HT1080 (cell line): ENCODE measurements at places on chromosomes 3 and 15. TPM values are rescaled to one million over a fixed set of nuclear protein-coding genes. Genes with fewer than 3 reads are reported as not detected.
A peak's percentile ranks its signal among the peaks of the same experiment; 100 is the strongest.

CFAP92 gene
- total RNA-seq, result not detected in 2 replicates

PLSCR2 gene
- total RNA-seq, result not detected in 2 replicates

CTXN2 gene
- total RNA-seq, result not detected in 2 replicates

PLA2G4D gene
- total RNA-seq, result not detected in 2 replicates

GREM1 gene
- total RNA-seq, result not detected in 2 replicates

ARHGAP11A gene
- 51.2 and 52.1 TPM in 2 replicates for total RNA-seq

DNA sequence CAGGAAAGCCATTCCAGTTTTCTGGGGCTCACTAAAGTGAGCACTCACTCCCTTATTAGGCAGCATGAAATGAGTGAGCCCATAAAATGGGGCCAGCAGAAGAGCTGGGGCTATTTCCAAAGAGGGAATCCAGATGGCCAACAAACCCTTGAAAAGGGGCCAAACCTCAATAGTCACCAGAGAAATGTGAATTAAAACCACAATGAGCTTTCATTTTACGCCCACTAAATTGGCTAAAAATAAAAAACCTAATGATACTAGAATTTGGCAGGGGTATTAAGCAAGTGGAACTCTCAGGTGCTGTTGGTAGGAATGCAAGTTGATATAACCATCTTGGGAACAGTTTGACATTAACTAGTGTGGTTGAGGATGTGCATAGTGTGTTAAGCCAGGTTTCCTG lies 42.1 kb upstream of the RAF1 start:
- no peak for DNase-seq

GRCh38 chr15:74963213-74963612 lies 6.6 kb upstream of the RPP25 start:
- no peak for DNase-seq

GRCh38 chr3:4231041-4231440 lies 72.1 kb upstream of the SETMAR start:
- DNase-seq, result no peak

DNA sequence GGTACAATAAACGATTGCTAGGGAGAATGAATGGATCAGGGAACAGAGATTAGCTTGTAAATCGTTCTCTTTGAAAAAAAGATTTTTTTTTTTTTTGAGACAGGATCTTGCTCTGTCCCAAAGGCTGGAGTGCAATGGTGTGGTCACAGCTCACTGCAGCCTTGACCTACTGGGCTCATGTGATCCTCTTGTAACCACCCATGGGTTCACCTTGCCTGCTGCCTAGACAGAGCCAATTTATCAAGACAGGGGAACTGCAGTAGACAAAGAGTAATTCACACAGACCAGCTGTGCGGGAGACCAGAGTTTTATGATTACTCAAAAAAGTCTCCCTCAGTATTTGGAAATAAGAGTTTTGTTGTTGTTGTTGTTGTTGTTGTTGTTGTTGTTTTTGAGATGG lies 39.6 kb downstream of the METTL6 start:
- no peak for DNase-seq

GRCh38 chr3:87973906-87974305 lies 84.9 kb downstream of the CGGBP1 start:
- DNase-seq, result no peak

DNA sequence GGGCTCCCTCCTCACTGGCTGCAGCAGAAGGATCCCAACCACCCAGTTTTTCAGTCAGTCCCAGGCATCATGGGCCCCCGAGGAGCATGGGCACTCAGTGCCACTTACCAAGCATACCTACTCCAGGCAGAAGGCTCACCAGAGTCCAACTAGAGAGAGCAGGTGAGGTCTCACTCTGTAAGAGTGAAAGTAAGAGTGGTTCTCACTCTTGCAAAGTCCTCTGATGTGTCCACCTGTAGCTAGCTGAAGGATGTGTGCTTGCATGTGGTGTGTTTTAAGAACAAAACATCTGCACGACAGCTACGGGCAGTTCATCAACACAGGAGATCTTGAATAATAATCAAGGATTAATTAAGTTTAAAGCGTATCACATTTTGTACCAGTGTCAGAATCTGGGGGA lies 49.7 kb downstream of the CCK start:
- no peak for DNase-seq

GRCh38 chr3:14605744-14606143 lies 45.8 kb upstream of the CCDC174 start:
- no peak for DNase-seq

DNA sequence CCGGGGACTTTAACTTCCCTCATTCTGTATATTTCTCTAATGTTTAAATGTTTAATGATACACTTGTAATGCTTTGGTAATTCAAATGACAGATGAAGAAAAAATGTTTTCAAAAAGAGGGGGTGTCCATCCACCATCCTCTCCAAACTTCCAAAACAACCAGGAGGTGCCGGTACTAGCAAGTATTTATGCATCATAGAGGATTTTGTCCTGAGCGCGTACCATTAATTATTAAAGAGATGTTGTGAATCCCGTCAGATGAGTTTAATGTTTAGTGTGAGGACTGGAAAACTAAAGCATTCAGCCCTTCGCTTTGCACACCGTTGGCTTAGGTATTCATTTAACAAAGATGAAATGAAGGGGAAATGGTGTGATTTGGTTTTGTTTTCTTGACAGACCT lies 1.3 kb downstream of the SLC28A1 start:
- no peak for DNase-seq

- DNase-seq, result no peak
These were observed 529.7 kb upstream of the IL12A start for GRCh38 chr3:159458982-159459381.

DNA sequence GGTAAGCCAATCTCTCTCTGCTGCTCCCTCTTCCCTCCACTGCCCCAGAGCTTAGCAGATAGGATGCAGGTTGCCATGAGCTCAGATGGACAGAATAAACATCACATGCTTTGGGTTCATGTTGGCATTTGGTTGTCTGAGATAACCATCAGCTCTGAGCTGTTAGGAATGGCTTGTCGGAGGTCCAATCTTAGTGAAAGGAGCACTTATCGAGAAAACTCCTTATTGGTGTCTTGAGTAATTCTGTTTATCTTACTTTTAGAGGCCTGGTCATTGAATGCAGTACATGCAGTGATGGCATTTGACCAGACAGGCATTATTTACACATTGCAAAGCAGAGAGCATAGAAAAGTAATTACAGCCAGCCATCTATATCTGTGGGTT lies 99.7 kb downstream of the CEMIP start:
- DNase-seq, result no peak

GRCh38 chr3:49456466-49456865 lies 13.6 kb upstream of the DAG1 start:
- peak; percentile 14 for DNase-seq

GRCh38 chr3:139201446-139202225 lies 142.2 kb upstream of the MRPS22 start:
- no peak for DNase-seq

DNA sequence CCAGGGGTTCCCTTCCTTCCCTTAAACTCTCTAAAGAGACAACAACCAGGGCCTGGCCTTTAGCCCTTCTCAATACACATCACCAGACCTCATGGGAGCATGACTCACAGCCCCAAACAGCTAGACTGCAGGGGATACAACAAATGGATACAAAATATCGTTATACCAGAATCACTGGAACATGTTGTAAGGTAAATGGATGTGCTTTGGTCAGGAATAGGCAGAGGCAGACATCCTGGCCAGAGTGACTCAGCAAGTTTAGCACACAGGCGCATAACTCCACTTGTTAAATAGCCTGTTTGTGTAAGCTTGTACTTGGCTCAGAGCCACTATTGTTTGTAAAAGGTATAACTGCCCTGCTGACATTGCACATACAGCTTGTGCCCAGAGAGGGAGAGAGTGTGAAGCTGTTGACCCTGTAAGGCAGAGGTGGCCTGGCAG lies 18.3 kb downstream of the TMED3 start:
- peak; percentile 72 for DNase-seq

- peak; percentile 34 for DNase-seq
These were observed 15.6 kb upstream of the RAF1 start for GRCh38 chr3:12679468-12679867.

DNA sequence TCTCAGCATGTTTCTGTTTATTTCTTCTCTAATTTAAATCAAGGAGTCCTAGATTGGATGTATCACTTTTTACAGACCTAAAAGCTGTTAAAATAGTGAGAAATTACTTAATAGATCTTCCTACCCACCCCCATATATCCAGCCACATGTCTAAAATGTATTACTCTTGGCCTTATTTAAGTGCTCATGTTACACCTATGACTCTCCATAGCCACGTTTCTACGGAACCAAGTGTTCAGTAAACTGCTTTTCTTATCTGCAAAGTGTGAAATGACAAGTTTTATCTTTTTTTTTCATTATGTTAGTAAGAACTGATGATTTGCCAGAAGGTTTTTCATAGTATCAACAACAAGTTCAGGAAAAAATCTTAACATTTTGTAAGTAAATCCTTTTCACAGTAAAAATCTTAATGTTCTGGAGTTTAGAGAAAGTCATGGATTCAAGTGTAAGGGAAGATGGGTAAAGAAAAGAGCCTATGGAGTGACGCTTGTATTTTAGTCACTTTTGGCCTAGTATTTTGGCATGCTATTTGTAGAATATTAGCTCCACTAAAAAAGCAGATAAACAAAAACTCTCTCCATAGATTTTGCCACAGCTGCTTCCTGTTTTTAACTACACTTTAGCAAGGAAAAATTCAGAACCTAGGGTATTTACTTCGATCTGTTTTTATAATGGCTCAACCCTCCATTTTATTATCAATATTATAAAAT lies 41.2 kb upstream of the IGSF10 start:
- no peak for DNase-seq

DNA sequence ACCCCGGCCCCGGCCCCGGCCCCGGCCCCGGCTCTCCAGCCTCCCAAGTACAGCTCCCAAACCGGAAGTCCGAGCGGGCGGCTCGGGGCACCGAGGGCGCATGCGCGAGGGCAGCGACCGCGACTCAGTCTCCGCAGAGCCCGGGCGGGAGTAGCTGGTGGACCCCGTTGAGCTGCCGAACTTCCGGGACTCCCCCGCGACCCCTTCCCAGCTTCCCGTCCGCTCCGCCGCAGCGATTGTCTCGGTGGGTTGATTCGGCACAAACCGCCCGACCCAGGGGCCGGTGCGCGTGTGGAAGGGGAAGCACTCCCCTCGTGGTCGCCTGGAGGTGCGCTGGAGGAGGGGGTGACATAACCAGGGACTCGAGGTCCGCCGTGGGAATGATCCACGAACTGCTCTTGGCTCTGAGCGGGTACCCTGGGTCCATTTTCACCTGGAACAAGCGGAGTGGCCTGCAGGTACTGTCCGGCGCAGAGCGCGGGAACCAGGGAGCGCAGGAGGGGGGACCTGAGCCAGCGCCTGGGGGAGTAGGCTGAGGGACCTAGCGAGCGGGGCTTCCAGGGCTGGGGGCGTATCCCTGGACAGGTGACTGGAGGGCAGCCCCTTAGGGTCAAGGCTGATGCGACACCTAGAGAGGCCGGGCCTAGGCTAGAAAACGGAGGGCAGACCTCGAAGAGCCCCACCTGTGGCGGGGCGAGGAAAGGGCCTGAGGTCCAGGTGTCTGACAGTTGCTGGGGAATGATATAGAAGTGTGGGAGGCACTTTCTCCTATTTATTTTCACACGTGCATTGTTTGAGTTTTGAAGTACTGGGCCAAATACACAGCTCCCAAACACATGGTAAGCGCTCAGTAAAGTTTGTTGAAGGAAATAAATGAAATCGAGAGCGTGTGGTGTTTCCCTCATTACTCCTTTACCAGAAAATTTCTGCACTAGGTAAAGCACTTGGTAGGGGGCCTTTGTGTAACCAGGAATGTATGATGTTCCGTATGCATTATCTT lies at the start of the genes TUBGCP4 and ZSCAN29:
Gene TUBGCP4, plus strand, starts transcription at position 127 of the 1,000 bp plus-strand sequence. Its CDS starts 254 bp downstream, at position 381.
Gene ZSCAN29, minus strand, starts transcription at position 69 of the 1,000 bp plus-strand sequence. CDS start 1,130 bp downstream, outside the sequence.
- peak; percentile 78 for DNase-seq

- no peak for DNase-seq
These were observed 15.8 kb upstream of the RBSN start for GRCh38 chr3:15114466-15115358.

DNA sequence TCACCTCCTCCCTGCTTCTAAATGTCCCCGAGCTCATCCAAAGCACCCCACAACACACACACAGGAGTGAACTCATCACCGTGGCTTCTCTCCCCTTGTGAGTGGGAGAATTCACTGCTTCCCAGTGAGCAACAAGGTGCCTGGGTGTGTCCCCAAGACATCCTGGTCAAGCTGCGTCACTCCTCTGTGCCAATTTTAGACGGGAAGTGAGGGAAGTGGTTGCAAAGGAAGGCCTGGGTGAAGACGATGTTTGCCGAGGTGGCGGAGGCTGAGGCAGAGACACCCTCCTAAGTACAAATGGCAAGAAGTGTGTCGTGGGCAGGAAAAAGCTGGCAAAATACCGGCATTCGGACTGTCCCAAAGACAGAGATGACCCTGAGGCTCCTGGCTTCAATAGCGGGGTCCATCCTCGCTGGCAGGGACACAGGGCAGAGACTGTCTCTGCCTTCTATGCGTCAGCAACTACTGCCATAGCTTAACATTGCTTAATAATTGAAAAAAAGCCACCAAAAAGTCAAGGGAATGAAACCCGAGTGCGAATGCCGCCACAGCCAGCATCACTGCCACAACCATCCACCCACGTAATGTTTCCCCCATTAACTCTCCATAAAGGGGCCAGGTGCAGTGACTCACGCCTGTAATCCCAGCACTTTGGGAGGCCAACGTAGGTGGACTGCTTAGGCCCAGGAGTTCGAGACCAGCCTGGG lies 72.8 kb downstream of the VGLL4 start:
- peak; percentile 80 for DNase-seq

- no peak for DNase-seq
These were observed 394.5 kb downstream of the MFSD1 start for GRCh38 chr3:159196359-159196758.

GRCh38 chr15:59736181-59736580 lies 47.1 kb upstream of the BNIP2 start:
- no peak for DNase-seq

DNA sequence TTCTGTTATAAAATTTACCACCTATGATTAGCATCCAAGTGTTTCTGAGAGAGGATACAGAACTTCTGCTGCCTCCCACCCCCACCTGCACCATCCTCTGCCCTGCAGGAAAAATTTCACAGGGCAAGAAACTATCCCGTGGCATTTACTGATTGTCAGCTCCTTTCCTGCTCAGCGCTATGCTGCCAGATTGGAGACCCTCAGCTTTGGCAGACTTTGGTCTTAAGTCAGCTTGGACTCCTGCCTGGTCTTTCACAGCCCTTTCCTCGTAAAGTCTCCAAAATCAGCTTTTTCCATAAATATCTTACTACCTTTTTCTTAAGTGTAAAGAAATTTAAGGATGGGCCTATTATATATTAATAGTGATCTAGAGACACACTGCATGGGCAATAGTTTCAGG lies 239.9 kb upstream of the ADAMTS9 start:
- no peak for DNase-seq

DNA sequence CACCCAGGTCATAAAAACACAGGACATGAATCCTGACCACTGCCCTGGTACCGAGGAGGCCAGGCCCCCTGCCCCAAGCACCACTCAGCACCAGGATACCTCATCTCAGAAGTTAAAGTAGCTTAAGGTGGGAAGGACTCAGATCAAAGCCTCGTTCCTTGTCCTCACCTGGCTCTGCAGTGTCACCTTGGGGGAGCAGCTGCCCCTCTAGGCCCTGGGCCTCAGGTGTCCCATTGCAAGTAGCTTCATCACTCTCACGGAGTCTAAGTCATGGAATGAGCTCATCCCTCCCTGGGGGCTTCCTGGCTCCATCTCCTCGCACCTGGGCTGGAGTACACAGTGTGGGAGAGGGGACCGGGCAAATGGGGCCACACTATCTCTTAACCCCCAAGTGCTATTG lies 148.0 kb downstream of the TPRA1 start:
- DNase-seq, result no peak
